ENCODE measurements at places on chromosomes 13 and 19.

- DNase-seq: no peak
Measured at GRCh38 chr19:33812388-33813330, 16.0 kb downstream of the KCTD15 start.

DNA sequence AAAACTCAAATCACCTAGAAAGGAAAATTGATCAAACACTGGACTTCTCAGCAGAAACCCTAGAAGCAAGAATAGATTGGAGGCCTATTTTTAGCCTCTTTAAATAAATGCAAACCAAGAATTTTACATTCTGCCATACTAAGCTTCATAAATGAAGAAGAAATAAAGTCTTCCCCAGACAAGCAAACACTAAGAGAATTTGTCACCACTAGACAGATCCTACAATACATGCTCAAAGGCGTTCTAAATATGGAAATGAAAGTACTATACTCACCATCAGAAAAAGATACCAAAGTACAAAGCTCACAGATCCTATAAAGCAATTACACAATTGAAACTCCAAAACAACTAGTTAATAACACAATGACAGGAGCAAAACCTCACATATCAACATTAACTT lies 578.1 kb downstream of the UQCRFS1 start:
- no peak for DNase-seq

GRCh38 chr13:77767413-77767812 lies 69.9 kb downstream of the SLAIN1 start:
- no peak for DNase-seq

DNA sequence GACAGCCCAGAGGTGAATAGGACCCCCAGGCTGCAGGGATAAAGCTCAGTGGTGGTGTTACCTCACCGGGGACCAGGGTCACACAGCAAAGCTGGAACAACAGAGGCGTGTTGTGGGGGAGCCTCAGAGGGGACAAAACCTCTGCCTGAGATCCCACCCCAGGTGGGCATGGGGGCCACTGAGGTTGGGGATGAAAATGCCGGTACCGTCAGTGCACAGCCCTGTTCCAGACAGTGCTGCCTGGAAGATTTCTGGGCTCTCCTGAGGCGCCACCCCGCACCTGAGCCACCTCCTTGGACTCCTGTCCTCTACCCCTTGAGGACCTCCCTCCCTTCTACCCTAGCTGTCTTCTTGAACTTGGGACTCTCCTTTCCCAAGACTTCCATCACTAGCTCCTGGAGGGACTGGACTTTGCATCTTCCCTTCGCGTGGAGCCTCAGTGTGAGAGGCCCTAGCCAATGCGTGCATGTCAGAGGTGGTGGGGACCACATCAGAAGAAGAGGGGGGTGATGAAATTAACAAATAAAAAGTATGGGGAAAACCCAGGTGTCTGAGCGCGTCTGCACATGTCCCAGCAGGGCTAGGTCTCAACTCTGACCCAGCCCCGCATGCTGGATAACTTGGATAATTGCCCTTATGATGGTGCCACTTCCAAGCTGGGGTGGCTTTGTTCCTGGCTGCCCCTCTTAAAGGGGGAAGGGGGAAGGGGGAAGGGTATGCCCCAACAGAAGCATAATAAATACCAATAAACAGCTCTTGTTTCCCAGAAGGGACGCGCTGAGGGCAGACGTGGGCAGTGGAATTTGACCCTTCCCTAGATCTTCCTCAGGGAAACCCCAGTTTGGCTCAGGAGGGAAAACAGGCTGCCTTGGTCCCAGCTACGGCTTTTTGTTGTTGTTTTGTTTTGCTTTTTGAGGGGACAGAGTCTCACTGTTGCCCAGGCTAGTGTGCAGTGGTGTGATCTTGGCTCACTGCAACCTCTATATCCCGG lies 11.6 kb downstream of the CNFN start:
- DNase-seq: no peak

DNA sequence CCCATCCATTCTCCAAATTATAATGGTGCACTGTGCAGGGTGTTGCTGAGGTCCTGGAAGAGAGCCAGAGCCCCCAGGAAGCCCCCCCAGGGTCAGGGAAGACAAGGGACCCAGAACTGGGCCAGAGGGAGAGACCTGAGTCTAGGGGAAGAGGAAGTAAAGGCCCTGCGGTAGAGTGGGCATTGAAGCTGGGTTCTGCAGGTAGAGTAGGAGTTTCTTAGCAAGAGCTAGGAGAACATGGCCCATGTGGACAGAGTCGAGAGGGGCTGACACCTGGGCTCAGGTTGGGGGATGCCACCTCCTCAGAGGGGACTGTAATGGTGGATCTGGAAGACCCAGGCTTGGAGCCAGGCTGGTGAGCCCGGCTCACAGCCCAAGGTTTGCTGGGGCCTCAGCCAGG lies 17.0 kb upstream of the ONECUT3 start:
- DNase-seq: no peak

DNA sequence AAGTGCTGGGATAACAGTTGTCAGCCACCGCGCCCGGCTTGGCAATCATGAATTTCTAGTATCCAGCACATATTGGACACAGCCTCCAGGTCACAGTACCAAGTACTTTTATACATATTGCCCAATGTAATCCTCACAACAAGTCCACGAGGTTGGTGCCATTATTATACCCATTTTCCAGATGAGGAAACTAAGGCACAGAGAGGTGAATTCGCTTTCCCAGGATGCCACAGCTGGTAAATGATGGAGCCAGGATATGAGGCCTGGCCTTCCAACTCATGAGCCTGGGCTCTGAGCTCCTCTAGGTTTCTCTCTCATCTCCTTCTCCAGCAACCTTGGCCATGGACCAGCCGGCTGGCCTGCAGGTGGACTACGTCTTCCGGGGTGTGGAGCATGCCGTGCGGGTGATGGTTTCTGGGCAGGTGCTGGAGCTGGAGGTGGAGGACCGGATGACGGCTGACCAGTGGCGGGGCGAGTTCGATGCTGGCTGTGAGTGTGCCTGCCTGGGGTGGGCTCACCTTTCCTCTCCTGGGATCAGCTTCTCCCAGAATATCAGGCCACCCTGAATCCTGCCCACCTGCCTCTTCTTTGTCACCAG lies 7.5 kb downstream of the CCDC61 start:
- no peak for DNase-seq

Data from T-helper 1 cell (primary cell).